ENCODE measurements at places on chromosomes 5 and 9.

- no peak for DNase-seq
Measured at GRCh38 chr5:34692786-34693185, 36.7 kb downstream of the RAI14 start.

- no peak for DNase-seq
Measured at GRCh38 chr5:546376-546908, 22.2 kb upstream of the SLC9A3 start.

GRCh38 chr5:68178579-68178978 is 37.0 kb upstream of the PIK3R1 start:
- no peak for DNase-seq

DNA sequence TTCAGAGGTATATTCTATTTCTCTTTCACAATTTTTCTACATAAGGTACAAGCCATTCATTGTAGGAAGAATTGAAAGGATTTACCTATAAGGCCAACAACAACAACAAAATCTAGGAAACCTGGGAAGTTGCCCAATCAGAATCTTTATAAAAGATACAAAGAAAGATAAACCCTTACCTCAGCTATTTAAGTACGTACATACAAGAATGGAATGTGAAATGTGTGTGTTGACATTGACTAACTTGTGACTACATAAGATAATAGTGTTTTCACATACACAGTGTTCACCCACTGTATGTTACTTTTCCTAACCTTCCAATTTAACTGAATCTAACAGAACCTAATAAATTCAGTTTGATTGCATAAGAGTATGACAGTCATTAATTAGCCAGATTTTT is 154.1 kb downstream of the ADAMTS6 start:
- no peak for DNase-seq

- no peak for DNase-seq
Measured at GRCh38 chr9:76618762-76619161, 145.5 kb upstream of the PCA3 start.

DNA sequence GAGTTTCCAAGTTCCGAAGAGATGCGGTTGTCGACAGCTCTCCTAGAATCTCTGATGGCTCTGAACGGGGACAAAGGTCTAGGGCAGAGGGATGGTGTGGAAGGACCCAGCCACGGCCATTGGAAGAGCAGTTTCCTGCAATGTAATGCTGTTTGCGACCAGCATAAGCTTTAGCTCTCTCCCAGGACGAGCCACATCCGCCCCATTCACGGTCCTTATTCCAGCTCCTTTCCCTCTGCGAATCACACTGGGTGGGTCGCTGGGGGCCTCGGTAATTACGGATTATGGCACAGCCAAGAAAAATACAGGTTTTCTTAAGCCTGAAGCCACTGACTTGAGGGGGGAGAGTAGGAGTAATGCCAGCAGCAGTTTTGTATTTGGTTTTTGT is 22.7 kb downstream of the ANXA2R start:
- no peak for DNase-seq

- DNase-seq: no peak
Measured at GRCh38 chr9:6305954-6306563, 22.1 kb upstream of the TPD52L3 start.

GRCh38 chr9:38200431-38200830 is 131.4 kb upstream of the SHB start:
- DNase-seq: no peak

GRCh38 chr5:7367780-7368179 is 28.2 kb upstream of the ADCY2 start:
- DNase-seq: no peak

- DNase-seq: no peak
Measured at GRCh38 chr9:127852829-127853228, 1.6 kb downstream of the ENG start.

DNA sequence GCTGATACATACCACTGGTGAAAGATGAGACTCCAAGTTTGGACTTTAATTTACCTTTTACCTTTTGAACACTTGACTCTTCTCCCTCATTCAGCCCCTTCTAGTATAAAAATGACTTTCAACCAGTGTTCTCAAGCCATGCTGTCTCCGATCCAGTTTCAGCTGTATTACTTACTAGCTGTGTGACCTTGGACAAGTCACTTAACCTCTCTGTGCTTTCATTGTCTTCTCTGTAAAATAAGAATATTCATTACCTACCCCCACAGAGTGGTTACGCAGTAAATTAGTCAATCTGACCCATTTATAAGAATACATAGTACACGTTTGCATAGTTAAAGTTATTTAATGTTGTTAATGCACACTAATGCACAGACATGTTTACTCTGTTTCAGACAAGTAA is 12.6 kb upstream of the CEMIP2 start:
- no peak for DNase-seq

GRCh38 chr5:121175986-121176385 is 675.7 kb upstream of the FTMT start:
- no peak for DNase-seq

- DNase-seq: no peak
Measured at GRCh38 chr9:5799314-5799713, 33.6 kb downstream of the ERMP1 start.

DNA sequence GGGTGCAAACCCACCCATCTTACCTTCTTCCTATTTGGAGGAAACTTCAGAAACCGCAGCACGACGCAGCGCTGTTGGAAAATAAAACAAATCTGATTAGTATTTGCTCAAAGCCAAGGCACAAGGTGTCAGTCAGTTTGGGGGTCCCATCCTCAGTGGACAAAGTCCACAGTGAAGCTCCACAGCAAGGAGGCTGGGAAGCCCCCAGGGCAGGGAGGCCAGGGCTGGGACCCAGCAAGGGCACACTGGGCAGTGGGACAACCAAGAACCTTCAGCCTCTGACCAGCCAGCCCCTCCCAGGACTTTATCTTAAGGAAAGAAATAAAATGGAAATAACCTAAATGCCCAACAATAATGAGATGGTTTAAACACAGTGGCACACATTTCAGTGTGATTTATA is 11.3 kb downstream of the IPPK start:
- DNase-seq: no peak

GRCh38 chr5:135735831-135736230 is 98.6 kb upstream of the SLC25A48 start:
- DNase-seq: no peak

GRCh38 chr5:116970318-116970717 is 395.7 kb upstream of the SEMA6A start:
- no peak for DNase-seq

DNA sequence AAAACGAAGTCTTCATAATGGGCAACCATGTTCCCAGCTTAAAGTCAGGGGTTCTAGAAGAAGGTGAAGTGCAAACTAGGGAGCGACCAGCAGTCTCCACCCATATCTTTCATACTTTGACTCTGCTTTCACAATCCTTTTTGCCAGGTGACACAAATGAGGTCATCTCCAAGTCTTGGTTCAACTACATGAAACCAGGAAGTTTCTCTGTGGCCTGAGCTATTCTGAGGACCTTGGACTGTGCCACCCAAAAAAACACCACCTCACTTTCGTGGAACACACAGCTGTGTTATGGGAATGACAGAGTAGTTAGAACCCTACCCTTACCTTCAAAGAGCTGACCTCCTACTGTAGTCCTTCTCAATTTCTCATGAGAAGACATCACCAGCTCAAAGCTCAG is 309.2 kb downstream of the AGTPBP1 start:
- DNase-seq: no peak

DNA sequence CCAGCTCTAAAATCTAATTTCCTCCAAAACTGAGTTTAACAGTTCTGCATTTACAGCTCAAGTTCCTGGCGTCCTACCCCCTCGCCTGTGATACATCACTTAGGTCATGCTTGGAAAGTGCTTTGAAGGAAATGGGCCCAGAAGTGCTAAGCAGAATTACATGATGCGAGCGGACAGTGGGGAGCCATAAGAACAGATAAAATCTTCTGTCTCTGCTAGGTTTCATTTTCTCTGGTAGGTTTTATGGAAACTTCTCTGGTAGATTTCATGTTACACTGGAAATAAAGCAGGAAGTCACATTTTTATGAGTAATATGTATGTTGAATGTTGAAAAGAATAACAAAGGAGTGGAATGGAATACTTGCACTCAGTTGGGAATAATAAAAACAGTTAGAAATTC is 138.3 kb downstream of the ZDHHC21 start:
- no peak for DNase-seq

- DNase-seq: no peak
Measured at GRCh38 chr5:27191786-27192510, 153.6 kb upstream of the CDH9 start.

DNA sequence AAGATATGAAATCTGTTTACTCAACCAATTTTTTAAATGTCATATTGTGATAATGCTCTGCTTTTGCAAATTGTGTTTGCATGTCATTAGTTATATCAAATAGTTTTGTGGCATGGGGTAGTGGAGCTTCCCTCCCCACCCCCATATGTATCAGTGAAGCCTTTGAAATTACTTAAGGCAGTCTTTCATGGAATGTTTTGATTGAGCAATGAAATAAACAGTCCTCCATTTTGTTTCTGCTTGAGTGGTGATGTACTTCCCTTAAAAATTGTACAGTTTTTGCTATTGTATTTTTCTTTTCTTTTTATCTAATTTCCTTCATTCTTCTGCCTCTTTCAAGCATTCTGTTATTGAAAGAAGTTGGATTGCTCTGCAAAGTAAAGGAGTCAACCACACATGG is 3.5 kb downstream of the SOWAHA start:
- no peak for DNase-seq

- DNase-seq: no peak
Measured at GRCh38 chr5:52856564-52856963, 68.8 kb downstream of the ITGA1 start.

DNA sequence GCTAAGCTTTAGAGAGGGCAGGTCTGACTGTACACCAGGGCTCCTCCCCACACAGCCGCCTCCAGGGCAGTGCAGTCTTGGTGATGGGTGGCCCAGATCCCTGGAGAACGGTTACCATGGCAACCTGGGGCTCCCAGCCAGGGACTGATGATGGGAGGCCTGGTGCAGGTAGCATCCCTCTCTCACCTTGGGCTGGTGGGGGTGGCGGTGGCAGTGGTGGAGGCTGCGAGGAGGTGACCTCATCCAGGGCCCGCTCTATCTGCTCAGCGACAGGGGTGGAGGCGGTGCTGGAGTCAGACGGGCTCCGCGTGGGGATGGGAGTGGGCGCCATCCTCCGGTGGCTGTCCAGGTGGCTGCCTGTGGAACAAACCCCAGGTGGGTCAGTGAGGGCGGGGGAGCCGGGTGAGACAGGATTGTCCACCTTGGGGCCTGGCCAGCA is 12.3 kb downstream of the PRR7 start:
- DNase-seq: no peak

DNA sequence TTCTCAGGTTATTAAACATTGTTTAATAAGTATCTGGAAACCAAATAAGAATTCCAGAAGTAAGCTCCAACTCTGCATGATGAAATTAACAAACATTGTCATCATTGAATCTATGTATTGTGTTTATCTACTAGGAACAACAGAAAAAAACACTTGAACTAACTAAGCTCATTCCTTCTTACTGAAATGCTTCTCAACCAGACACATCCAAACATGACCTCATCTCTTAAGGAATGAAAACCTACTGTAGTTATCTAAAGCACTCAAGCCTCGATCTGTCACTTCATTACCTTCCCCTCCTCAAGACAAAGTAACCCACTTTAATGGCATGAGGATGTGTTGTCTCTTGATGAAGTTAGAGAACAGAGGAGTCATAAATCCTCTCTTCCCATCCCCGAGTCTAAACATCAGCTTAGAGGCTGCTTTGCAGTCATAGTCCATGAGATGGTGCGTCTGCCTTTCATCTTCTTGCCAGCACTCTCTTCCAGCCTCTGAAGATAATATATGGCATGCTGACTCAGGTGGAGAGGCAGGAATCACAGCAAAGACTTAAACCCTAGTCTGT is 86.5 kb downstream of the CEMIP2 start:
- no peak for DNase-seq

DNA sequence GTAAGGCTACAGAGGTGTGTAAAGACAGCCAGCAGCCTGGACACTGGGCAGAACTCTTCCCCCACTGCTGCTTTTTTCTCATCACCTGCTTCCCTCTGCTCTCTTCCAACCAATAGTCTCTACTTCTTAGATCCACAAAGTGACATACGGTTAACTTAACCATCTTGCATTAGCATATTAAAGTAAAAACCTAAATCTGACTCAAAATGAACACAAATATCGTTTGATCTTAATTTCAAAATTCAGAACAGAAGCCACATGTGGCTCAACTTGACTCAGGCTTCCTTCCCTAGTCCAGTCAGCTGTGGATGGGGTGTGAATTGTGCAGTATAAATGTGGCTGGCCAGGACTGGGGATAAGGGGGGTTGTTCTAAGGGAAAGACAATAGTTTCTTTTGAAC is 114.3 kb downstream of the STARD4 start:
- DNase-seq: no peak

DNA sequence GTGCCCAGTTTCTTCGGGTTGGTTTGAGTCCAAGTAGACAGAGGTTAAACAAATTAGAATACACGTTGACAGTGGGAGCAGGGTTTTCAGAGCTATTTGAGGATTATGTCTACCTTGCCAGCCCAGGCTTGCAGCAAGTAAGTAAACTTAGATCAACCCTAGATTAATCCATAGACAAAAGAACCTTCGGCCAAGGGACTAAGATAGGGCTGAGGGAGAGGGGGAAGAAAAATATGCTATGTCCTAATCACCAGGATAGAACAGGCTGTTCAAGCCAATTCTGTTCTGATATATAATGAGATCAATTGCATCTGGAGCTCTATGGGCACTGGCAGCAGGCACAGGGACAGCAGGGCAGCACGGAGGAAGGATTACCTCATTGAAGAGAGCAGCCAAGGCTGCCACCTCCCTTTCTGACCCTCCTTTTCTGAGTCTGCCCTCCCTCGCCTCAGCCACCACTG is 377.7 kb downstream of the PIK3R1 start:
- DNase-seq: no peak

GRCh38 chr5:159184858-159185381 is 24.4 kb downstream of the RNF145 start:
- no peak for DNase-seq

DNA sequence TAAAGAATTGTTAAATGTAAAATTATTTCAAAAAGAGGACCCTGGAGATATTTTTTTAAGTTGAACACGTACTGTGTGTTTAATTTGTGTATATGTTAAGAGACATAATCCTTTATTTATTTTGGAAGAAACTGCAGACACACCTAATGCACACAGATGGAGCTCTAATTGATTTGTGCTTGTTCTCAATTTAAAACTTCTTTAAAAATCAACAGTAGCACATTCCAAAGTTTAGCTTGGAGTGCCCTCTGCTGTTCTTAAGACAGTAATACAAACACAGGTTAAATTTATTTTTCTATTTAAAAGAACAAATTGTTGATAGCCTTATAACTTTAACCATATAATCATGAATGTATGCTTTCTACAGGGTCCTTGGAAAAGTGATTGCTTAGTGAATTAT is 277.6 kb upstream of the ADAMTS16 start:
- DNase-seq: no peak

Data from stimulated activated CD8-positive, alpha-beta memory T cell treated with anti-CD3 and anti-CD28 coated beads, Interleukin-7, amount 100 ng/mL, for 1 hour (primary cell).